ENCODE measurements at places on chromosomes 12 and 14. TPM values are rescaled to one million over a fixed set of nuclear protein-coding genes. Genes with fewer than 3 reads are reported as not detected.
A peak's percentile ranks its signal among the peaks of the same experiment; 100 is the strongest.

TOMM20L gene
- total RNA-seq, result not detected

DNA sequence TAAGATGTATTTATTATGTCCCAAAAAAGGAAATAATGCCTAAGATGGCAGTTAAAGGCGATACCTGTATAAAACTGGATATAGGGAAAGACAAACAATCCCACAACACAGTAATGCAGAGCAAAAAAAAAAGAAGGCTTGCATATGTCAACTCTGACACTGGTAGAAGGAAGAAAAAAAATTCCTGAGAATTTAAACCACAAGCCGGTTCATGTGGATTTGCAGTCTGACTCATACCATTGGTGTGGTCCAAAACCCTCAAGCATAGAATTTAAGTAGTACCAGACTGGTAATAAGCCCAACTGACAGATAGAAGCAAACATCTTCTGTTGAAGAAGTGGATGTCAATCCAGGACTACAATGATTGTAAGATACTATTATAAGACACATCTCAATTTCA is 7.2 kb downstream of the DNAI7 start:
- DNase-seq, result no peak

TRIM9 gene
- 4.2 TPM for total RNA-seq

DNA sequence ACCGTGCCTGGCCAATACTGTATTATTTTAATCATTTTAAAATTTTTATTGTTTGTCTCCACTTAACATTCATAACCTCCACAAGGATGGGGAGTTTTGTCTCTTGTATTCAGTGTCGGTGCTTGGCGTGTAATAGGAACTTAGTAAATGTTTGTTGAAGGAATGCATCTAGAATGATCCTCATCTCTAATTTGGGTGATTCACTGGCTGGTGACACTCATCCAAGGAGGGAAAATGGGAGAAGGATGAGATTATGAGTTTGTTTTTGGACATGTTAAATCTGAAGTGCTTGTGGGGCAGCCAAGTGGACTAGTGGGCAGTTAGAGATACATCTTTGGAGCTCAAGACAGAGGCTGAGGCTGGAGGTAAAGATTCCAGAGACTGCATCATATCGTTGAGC is 5.1 kb downstream of the KLC1 start:
- DNase-seq, result no peak

- no peak for DNase-seq
Observed at GRCh38 chr14:76331328-76332011, 44.5 kb upstream of the ESRRB start.

PLA2G1B gene
- not detected for total RNA-seq

DNA sequence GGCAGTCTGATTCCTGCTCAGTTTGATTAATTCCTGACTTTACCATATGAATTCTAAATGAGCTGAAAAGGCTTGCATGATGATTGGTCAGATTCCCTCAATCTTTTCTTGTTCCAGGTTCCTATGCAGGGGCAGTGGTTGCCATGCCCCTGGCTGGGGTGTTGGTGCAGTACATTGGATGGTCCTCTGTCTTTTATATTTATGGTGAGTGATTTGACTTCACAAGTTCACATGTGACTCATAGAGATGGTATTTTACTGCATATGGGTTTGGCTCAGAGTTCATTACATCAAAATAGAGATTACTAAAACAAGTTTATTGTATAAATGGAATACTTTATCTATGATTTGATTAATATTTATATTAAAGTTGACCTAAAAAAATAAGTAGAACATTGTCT is 44.8 kb downstream of the SLC17A8 start:
- no peak for DNase-seq

GRCh38 chr14:56809270-56810146 is 771 bp downstream of the OTX2 start:
- no peak for DNase-seq

- DNase-seq, result no peak
Observed at GRCh38 chr12:23862701-23863100, 86.8 kb downstream of the SOX5 start.

- DNase-seq, result no peak
Observed at GRCh38 chr14:100054316-100055075, 10.7 kb upstream of the EVL start.

GRCh38 chr12:131683266-131684014 is 27.4 kb upstream of the SFSWAP start:
- peak; percentile 56 for DNase-seq

- DNase-seq, result no peak
Observed at GRCh38 chr12:52259657-52260243, 14.7 kb upstream of the KRT86 start.

GRCh38 chr14:92926931-92927330 is 4.0 kb downstream of the CHGA start:
- DNase-seq, result no peak

DNA sequence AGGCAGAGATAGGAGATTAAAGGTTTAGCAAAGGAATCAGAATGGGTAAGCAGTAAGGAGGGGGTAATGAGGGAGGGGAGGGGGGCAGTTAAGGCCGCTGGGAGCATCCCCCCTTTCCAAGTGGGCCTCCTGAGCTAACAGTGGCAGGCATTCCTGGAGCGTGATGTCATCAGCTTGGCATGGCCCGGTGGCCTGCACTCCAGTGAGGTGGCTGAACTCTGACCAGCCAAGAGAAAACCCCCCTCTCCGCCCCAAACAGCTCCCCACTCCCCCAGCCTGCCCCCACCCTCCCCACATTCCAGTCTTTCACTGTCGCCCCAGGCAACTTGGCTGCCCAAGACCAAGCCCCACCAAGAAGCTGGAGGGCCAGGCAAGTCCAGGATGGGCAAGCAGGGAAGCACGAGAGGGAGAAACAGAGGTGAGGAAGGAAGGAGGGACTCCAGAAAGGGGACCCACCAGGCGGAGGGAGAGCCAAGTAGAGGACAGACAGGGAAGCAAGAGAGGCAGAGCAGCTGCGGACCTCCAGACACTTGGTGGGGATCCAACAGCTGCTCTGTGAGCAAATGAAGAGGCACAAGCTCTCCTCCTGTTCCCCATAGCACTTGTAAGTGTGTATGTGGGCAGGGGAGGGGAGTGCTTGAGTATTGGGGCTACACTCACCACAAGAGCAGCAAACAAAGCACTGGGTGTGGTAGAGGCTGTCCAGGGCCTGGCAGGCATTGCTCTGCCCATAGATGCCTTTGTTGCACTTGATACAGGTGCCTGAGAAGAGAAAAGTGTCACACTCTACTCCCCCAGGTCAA is 4.5 kb downstream of the AJUBA start:
- DNase-seq, result peak; percentile 85

DNA sequence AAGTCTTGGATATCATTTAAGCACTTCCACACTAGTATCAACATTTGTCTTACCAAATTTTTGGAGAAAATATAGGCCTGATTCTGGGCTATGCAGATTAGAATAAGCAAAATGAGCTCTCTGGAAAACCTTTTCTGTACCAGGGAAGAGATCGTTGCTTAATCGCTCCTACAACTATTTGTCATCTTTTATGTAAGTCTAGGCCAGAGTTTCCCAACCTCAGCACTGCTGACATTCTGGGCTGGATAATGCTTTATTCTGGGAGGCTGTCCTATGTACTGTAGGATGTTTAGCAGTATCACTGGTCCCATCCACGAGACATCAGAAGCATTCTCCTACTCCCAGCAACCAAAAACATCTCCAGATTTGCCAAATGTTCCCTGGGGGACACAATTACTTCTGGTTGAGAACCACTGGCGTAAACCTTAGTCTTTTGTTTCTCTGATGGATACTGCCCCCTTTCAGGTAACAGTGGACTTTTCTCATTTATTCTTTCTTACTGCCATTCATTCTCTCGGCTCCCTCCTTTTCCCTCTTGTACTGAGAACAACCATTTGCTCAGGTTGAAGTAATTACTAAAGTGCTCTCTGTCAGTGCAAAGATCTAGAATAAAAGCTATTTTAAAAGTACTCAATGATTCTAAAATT is 316.9 kb upstream of the E2F7 start:
- DNase-seq, result no peak

POTEG gene
- total RNA-seq, result not detected

DNA sequence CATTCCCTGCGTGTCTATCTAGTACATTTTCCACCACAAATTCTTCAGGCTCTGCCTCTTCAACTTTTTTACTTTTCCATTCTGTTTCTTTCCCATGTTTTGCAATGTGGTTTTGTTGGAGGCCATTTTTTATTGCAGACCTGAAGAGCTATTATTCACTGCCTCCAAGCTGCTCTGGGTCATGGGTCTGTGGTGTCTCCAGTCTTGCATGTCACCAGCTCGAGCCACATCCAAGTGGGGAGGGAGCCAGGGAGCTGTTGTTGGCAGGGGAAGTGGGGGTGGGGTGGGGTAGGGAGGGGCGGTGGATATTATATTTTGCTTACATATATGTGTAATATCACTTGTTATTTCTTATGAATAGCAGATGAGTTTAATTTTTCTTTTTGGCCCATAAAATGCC is 69.1 kb downstream of the VEZT start:
- DNase-seq, result no peak

DNA sequence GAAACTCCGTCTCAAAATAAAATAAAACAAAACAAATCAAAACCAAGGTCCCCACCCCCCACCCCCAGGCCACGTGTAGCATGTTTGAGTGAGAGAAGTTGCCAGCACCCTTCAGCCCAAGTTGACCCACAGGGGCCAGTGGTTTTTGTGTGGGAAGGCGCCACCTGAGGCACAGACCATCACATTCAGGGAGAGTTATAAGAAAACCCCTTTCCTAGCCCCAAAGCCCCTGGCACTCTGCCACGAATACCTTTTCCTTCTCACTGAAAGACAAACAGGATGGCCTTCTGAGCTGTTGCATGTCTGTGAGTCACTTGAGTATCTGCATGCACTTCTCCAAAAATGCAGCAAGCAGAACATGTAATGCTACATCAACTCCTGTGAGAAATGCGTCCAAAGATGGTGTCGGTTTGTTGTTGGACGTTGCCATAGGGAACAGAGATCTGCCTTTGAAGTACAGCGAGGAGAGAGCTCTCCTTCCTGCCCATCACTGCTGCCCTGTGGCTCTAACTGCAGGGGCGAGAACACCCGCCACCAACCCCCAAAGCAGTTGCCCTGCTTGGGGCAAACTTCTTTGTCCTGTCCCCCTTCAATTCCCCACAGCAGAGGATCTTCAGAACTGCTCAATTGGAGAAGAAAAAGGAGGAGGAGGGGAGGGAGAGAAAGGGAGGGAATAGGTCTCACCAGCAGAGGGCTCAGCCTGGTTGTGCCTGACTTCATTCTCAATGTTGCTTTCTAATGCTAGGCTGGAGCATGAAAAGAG is 2.7 kb upstream of the TRAF3 start:
- no peak for DNase-seq

SAMD15 gene
- total RNA-seq, result not detected

All from ascending aorta (tissue), 2 donors.